ENCODE measurements at places on chromosomes 7 and 10. TPM values are rescaled to one million over a fixed set of nuclear protein-coding genes. Genes with fewer than 3 reads are reported as not detected.

SRRT gene
- total RNA-seq, result 72.5 TPM

SPDYE2 gene
- not detected for total RNA-seq

C7orf25 gene
- 12.2 TPM for total RNA-seq

SPDYE1 gene
- total RNA-seq, result not detected

CYP3A7 gene
- total RNA-seq, result not detected

GALNT11 gene
- 56.8 TPM for total RNA-seq

ZNF853 gene
- total RNA-seq, result not detected

PIK3CG gene
- not detected for total RNA-seq

UNCX gene
- total RNA-seq, result not detected

CCDC201 gene
- total RNA-seq, result not detected

ELFN1 gene
- total RNA-seq, result not detected

ARHGAP19 gene
- 4.5 TPM for total RNA-seq

SPDYE16 gene
- not detected for total RNA-seq

ARMC3 gene
- total RNA-seq, result 5.2 TPM

GRID2IP gene
- not detected for total RNA-seq

CH25H gene
- total RNA-seq, result not detected

PNLIPRP2 gene
- not detected for total RNA-seq

OPALIN gene
- total RNA-seq, result not detected

PPP1R3A gene
- total RNA-seq, result not detected

MYL7 gene
- total RNA-seq, result not detected

CALCR gene
- 0.14 TPM for total RNA-seq

UTF1 gene
- total RNA-seq, result not detected
